ENCODE measurements at places on chromosomes 6 and 20. TPM values are rescaled to one million over a fixed set of nuclear protein-coding genes. Genes with fewer than 3 reads are reported as not detected.

DNA sequence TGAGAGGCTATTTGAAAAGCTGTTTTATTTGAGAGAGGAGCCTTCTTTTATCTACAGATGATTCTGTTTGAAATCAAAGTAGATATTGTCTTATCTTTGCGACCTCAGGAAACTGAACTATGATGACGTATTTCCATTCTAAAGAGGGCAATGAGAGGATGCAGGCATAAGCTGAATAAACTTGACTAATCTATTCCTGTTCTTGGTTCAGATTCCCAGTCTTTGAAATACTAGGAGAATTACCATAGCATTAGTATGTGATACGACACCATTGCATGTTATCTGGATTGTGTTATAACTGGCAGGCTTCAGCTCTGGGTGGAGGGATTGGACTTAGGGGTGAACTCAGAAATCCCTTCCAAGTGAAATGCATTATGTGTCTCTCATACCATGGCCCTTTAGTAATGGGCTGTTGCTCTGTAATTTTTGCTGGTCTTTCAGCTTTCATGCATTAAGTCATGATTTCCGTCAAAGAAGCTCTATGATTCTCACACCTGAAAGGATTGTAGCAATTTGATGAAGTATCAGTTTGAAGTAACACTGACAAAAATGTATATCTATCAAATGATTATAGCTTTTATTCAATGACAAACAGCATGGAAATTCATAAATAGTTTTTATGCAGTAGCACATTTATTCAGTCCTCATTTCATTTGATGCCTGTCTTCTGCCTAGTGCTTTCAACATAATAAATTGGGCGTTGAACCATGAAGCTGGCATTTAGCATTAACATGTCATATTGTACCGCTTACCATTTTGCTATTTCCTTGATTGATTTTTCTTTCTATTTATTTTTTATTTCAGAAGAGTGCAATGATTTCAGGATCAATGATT lies 138.4 kb upstream of the SPACA1 start:
- H3K27me3 ChIP-seq, result peaks cover 24% of the 10 kb centered on the region
- DNase-seq, result no peak
- no peak overlapping the region for H3K4me3 ChIP-seq
- peaks cover 26% of the 10 kb centered on the region for H3K4me1 ChIP-seq
- no peak overlapping the region for H3K27ac ChIP-seq
- H3K36me3 ChIP-seq, result no peaks in the 10 kb centered on the region

- H3K4me1 ChIP-seq, result no peaks in the 10 kb centered on the region
- no peaks in the 10 kb centered on the region for H3K27me3 ChIP-seq
- DNase-seq, result no peak
- H3K27ac ChIP-seq, result no peak overlapping the region
- H3K36me3 ChIP-seq, result no peaks in the 10 kb centered on the region
Observed at GRCh38 chr20:41306061-41306727, 11.3 kb downstream of the ZHX3 start.

DNA sequence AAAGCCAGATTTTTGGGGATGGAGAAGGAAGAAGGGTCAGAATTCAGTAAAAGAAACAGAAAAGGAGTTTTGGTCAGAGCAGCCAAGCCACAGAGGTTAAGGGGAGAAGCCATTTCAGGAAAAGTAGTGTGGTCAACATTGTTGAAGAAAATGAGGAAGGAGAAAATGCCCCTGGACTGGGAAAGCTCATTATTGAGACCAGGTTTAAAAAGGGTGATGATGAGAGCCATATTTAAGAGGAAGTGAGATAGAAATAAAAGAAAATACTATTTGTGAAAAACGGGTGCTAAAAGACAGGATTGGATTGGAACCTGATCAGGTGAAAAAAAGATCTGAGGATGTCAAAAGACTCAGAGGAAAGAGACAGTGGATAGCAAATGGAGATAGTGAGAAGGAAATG lies 75.8 kb downstream of the CEP162 start:
- H3K4me1 ChIP-seq, result peaks cover 3% of the 10 kb centered on the region
- H3K27me3 ChIP-seq, result no peaks in the 10 kb centered on the region
- no peak overlapping the region for H3K27ac ChIP-seq
- H3K4me3 ChIP-seq, result no peak overlapping the region
- H3K36me3 ChIP-seq, result peaks cover 60% of the 10 kb centered on the region
- DNase-seq, result no peak

- peaks cover 2% of the 10 kb centered on the region for H3K27me3 ChIP-seq
- H3K4me1 ChIP-seq, result peaks cover 2% of the 10 kb centered on the region
- no peaks in the 10 kb centered on the region for H3K36me3 ChIP-seq
- H3K4me3 ChIP-seq, result no peak overlapping the region
- DNase-seq, result no peak
- H3K27ac ChIP-seq, result no peak overlapping the region
Observed at GRCh38 chr6:31126396-31127175, 6.3 kb upstream of the CDSN start.

DNA sequence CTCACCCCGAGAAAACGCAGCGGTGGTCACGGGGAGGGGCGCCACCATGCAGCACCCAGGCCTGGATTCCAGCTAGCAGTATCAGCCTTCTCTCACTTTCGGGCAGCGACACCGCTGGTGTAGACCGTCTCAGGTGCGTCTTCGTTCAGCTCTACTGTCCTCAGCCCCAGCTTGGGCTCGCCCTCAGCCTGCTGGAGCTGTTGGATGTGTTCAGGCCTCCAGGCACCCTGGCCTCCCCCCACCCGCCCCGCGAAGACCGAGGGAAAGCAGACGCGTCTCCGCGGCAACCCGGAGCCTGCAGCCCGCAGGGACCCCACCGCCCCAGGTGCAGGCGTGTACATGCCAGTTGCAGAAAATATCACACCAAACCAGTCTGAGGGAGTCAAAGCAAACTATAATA lies 60.8 kb upstream of the CARMIL1 start:
- no peak for DNase-seq
- no peak overlapping the region for H3K27ac ChIP-seq
- peaks cover 3% of the 10 kb centered on the region for H3K4me1 ChIP-seq
- H3K27me3 ChIP-seq, result no peaks in the 10 kb centered on the region
- no peak overlapping the region for H3K4me3 ChIP-seq

- H3K4me1 ChIP-seq, result peaks cover 29% of the 10 kb centered on the region
- H3K27ac ChIP-seq, result no peak overlapping the region
- no peaks in the 10 kb centered on the region for H3K27me3 ChIP-seq
- H3K36me3 ChIP-seq, result peaks cover 32% of the 10 kb centered on the region
- no peak overlapping the region for H3K4me3 ChIP-seq
Observed at GRCh38 chr20:37742131-37742530, 48.3 kb downstream of the CTNNBL1 start.

DNA sequence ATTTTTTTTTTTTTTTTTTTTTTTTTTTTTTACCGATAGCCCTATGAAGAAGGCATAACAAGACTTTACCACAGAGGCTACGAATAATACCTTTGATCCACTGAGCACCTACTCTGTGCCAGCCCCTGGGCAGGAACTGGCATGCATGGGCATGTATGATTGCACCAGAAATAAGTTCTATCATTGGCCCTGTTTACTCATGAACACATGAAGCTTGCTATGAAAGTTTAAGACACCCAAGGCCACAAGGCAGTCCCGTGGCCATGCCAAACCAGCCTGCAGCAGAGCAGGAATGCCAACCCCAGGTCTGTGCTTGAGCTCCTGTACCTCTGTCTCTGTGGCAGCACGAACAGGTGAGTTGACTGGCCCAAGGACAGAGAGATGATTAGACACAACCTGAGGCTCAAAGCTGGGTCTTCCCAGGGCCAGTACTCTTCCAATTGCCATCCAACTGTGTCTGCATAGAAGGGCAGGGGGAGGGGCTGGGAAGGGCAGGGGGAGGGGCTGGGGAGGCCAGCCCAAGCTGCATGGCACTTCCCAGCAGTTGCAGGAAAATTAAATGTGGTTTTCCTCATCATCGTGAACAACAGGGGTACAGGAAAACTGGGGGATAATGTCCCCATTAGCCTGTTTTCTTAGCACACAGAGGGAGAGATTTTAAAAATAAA lies 63.5 kb downstream of the LRFN2 start:
- no peaks in the 10 kb centered on the region for H3K4me1 ChIP-seq
- H3K36me3 ChIP-seq, result no peaks in the 10 kb centered on the region
- peaks cover 4% of the 10 kb centered on the region for H3K27me3 ChIP-seq
- H3K27ac ChIP-seq, result no peak overlapping the region
- H3K4me3 ChIP-seq, result no peak overlapping the region

GRCh38 chr6:107331409-107332386 lies 127.7 kb downstream of the PDSS2 start:
- H3K27ac ChIP-seq, result no peak overlapping the region
- no peak overlapping the region for H3K4me3 ChIP-seq
- H3K36me3 ChIP-seq, result peaks cover 13% of the 10 kb centered on the region
- no peak for DNase-seq
- no peaks in the 10 kb centered on the region for H3K27me3 ChIP-seq
- peaks cover 15% of the 10 kb centered on the region for H3K4me1 ChIP-seq

DNA sequence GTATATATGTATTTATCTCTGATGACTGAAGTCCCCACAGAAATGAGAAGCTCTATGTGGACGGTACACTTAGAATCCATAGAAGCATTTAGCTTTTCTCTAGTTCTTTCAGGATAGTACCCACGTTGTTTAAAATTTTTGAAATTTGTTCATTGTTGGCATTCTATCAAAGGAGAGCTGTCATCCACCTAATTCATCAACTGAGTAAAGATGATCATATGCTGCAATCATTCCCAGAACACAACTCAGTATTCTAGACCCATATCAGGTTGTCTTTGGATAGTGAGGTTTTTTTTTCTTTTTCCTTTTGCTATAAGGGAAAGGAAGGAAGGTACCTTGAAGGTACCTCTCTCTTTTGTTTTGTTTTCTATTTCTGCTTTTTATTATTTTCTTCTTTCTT lies 9.3 kb downstream of the SERAC1 start:
- H3K4me1 ChIP-seq, result peaks cover 9% of the 10 kb centered on the region
- H3K36me3 ChIP-seq, result peaks cover 16% of the 10 kb centered on the region
- no peaks in the 10 kb centered on the region for H3K27me3 ChIP-seq

DNA sequence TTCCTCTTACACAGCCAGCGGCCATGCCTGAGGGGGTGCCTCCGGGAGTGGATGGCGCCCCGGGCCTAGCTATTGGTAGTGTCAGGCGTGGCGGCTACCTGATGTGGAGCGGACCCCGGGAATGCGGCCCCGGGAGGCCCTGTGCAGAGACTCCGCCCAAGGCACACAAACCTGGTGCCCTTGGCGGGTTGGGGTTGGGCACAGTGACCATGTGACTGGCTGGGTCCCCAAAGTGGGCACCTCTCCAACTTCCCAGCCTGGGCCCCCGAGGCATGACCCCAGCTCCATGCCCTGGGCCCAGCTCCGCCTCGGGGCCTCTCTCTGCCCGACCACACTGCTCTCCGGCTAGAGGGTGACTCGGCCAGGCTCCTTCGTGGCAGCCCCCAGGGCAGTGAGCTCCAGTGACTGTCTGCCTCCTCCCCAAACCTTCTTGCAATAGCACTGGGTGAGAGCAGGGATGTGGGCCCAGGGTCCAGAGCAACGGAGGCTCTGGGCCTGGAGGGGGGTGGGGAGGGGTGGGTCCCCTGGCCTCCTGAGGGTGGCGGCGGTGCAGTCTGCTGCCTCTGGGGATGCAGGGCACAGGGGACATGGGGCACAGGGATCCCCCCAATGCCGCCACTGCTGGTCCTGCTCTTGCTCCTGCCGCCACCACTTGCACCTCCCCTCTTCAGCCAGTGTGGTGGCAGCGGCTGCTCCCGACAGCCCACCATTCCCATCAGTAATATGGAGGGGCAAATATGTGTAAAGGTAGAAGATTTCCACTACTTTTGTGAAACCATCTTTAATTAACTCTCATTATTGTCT lies 942.9 kb upstream of the EPHA7 start:
- no peaks in the 10 kb centered on the region for H3K4me1 ChIP-seq
- DNase-seq, result no peak
- H3K27ac ChIP-seq, result no peak overlapping the region
- no peaks in the 10 kb centered on the region for H3K27me3 ChIP-seq
- no peak overlapping the region for H3K4me3 ChIP-seq

GRCh38 chr6:118617417-118617816 lies 34.0 kb downstream of the CEP85L start:
- H3K4me3 ChIP-seq, result no peak overlapping the region
- H3K36me3 ChIP-seq, result peaks cover 16% of the 10 kb centered on the region
- no peaks in the 10 kb centered on the region for H3K27me3 ChIP-seq
- H3K27ac ChIP-seq, result no peak overlapping the region
- H3K4me1 ChIP-seq, result peaks cover 29% of the 10 kb centered on the region
- DNase-seq, result no peak

DNA sequence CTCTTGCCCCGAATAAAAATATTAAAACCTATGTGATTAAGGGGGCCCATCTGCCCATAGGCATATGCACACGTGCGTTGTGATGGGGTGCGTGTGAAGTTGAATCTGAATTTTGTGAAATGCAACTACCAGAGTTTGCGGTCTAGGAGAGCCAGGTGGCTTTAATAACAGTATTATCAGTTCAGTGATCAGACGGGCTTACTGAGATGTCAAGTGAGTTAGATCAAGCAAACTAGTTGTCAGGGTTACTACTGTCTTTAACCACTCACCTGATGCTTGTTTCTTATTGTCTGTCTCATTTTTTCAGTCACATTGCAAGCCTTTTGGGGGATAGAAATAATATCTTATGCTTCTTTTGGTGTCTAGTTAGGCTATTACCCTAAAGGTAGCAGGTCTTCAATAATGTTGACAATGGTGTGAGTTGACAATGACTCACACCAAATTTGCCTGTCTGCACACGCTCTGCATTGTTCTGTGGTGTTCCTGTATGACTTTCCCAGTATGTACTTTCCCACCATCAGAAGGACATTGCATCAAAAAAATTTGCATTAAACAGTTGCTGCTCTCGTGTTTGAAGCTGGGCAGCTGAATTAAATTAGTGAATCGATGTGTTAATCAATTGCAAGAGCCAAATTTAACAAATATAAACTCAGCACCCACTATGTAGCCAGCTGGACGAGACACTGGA lies 103.1 kb upstream of the NAA20 start:
- H3K4me1 ChIP-seq, result no peaks in the 10 kb centered on the region
- H3K27ac ChIP-seq, result no peak overlapping the region
- H3K27me3 ChIP-seq, result peaks cover 3% of the 10 kb centered on the region
- no peaks in the 10 kb centered on the region for H3K36me3 ChIP-seq
- DNase-seq, result no peak
- no peak overlapping the region for H3K4me3 ChIP-seq

DNA sequence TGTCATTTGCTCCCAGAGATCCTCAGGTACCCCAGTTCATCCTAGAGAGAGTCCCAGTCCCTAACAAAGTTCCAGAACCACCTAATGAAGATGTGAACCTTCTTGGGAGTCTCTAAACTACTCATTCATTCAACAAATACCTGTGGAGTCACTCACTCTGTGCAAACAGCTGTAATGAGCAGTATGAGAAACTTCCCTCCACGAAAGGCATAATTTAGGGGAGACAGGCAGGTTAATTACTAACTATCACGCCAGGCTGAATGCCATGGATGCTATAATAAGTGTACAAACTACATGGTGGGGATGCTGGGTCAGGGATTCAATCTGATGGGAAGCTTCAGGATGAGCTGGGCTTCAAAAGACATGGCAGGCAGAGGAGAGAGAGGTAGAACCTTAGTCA lies 70.1 kb upstream of the AFDN start:
- H3K4me1 ChIP-seq, result no peaks in the 10 kb centered on the region
- H3K4me3 ChIP-seq, result no peak overlapping the region
- H3K36me3 ChIP-seq, result no peaks in the 10 kb centered on the region

Gene NRSN1
- total RNA-seq, result not detected

Gene BMP6
- 0.46 TPM for total RNA-seq

Gene RRAGD
- 16.4 TPM for total RNA-seq

Gene DEF6
- 103 TPM for total RNA-seq

Gene EFCAB8
- 0.24 TPM for total RNA-seq

Gene SLC12A5
- total RNA-seq, result not detected

Gene SLC17A2
- not detected for total RNA-seq

Gene LY86
- total RNA-seq, result 0.64 TPM

Gene SLC4A11
- total RNA-seq, result 0.87 TPM

Gene BPIFB2
- not detected for total RNA-seq

Gene TDP2
- 48.6 TPM for total RNA-seq

Gene MYT1
- not detected for total RNA-seq
